ENCODE measurements at places on chromosomes 3 and 15.
A peak's percentile ranks its signal among the peaks of the same experiment; 100 is the strongest.

- DNase-seq = no peak
Measured at GRCh38 chr3:98962189-98962930, 60.9 kb upstream of the DCBLD2 start.

GRCh38 chr3:53616321-53616720 is 121.9 kb downstream of the CACNA1D start:
- DNase-seq = no peak

DNA sequence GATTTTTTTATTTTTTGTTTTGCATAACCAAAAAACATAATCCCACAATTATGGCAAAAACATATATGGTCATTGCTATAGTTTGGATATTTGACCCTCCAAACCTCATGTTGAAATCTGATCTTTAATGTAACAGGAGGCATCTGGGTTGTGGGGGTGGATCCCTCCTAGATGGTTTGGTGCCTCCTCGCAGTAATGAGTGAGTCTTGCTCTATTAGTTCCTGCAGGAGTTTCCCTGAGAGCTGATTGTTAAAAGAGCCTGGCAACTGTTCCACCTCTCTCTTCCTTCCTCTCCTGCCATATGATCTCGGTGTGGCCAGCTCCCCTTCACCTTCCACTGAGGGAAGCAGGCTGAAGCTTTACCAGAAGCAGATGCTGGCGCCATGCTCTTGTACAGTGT is 33.2 kb upstream of the TRIM59 start:
- no peak for DNase-seq

DNA sequence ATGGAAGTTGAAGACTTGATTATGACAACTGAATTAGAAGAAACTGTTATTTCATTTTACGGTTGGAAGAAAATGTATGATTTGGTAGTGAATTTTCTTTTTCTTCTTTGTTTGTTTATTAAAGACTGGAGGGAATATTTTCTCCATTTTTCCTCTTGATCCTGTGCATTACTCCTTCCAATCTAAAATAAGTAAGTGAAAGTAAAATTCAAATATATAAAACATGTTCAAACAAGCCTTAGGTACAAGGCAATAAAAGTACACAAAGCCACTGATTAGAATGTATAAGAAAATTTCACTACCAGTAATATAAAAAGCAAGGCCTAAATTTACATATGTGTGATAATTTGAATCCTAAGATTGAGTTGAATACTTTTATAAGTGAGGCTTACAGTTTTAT is 181.2 kb upstream of the MME start:
- DNase-seq = no peak

DNA sequence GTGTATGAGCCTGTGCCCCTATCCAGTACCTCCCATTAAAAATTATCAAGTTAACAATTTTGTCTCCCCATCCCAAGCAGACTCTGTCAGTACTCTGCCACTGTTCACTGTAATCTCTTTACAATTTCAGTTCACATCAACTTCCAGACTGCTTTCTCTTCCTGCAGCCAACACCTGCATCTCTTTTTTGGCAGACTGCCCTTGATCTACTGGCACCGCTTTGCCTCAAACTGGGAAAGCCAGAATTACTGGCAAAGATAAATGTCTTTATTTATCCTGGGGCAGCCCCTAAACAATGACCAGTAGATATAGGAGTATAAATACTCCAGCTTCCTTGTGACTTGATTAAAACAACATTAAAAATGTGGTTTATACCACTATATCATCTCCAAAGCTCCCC is 494.1 kb downstream of the ZNF385D start:
- peak; percentile 73 for DNase-seq

GRCh38 chr3:30232142-30232541 is 374.3 kb upstream of the TGFBR2 start:
- no peak for DNase-seq

DNA sequence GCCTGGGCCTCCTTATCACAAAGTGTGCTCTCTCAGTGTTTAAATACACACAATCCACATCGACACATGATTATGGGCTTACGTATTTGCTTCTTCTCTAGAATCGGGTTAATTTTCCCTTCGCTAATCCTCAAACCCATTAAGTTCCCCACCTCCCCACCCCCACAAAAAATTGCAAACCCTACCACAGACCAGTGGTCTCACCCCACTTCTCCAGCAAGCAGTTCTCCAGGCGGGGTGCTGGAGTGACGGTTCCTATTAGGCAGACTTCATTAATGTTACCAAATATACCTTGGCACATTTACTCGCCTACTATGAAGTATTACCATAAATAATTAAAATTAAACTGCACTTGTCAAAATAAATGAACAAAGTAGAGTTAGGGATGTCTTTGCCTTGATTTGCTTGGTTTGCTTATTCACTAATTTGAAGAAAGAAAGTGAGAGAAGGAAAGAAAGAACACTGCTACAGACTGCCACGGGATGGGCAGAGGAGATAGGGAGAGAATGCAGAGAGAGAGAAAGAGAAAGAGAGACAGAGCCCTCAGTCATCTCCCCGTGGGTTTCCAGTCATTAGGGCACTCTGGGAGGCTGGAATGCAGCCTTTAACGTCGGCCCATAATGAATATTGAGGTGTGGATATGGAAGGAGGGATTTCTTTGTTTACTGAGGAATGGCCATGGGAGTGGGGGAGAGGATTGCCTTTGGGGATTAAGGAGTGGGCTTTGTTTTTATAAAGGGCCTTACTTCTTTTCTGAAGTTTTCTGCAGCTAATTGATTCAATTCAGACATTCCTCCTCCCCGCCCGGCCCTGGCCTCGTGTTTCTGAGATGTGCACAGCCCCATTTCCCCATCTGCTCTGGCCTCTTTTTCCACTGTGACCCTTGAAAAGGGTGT is 39.7 kb upstream of the POLG start:
- DNase-seq = no peak

- DNase-seq = peak; percentile 90
Measured at GRCh38 chr3:156681002-156681401, 6.6 kb downstream of the TIPARP start.

- no peak for DNase-seq
Measured at GRCh38 chr3:38493031-38493430, 3.1 kb upstream of the EXOG start.

- DNase-seq = no peak
Measured at GRCh38 chr15:66588537-66588936, 22.7 kb upstream of the LCTL start.

- no peak for DNase-seq
Measured at GRCh38 chr3:61665121-61665520, 103.8 kb downstream of the PTPRG start.

DNA sequence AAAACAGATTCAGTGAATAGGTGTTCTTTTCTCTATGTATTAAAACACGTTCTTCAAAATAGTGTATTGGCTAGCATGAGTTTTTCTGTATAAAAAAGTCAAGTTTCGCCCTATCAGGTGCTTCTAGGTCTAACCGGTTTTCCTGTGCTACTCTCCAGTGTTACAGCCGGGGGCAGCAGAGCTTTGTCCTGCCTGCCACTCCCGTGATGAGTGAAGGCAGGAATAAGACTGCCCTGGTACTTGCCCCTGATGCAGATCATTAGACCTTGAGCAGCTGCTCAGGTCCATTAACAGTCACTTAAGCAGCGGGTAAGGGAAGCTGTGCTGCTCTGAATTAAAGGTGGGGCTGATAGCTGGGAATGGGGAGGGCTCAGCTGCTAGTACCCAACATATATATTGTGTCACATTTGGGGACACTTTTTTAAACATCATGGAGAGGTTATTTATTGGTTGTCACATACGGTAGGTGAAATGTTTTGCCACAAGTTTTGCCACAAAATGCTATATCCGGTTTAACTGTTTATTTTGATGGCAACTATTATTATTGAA is 1.3 kb upstream of the UNC13C start:
- peak; percentile 20 for DNase-seq

DNA sequence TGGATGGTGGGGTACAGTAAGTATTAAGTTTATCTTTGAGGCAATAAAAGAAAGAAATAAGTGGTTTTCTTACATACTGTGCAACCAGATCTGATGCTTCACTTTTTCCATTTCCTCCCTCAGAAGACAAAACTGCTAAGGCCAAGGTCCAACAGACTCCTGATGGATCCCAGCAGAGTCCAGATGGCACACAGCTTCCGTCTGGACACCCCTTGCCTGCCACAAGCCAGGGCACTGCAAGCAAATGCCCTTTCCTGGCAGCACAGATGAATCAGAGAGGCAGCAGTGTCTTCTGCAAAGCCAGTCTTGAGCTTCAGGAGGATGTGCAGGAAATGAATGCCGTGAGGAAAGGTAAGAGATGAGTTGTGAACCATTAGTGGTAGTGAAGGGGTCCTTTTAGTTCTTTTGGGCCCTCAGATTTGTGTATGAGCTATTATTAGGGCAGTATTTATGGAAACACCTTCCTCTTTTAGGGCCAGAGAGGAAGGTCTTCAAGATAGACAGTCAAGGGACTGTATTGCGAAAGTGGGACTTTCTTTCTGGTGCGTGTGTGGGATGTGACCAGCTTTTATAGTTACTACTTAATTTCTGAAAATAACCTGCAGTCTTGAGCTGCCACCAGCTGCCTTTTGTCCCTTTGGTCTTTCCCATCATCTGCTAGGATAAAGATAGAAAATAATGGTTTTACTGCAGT is 4.6 kb downstream of the ALAS1 start:
- DNase-seq = no peak

- DNase-seq = no peak
Measured at GRCh38 chr3:10918011-10918410, 74.5 kb upstream of the SLC6A1 start.

DNA sequence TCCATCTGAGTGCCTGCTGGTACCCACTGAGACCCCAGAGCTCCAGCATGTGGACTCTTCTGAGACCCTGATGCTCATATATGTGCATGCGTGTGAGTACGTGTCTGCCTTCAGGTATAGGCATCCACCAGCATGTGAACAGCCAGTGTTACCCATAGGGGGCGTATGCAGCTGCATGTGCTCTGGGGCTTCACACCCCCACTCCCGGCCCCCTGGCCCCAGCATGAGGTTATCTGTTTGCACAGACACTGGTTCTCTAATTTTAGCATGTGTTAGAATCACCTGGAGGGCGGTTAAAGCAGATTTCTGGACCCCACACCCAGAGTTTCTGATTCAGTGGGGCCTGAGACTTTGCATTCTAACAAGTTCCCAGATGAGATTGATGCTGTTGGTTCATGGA is 824 bp upstream of the CILP start:
- DNase-seq = peak; percentile 6

- DNase-seq = no peak
Measured at GRCh38 chr15:68259883-68260282, 17.7 kb upstream of the FEM1B start.

- DNase-seq = no peak
Measured at GRCh38 chr3:89494734-89495133, 387.3 kb downstream of the EPHA3 start.

GRCh38 chr3:180383332-180384020 is 218.5 kb upstream of the TTC14 start:
- DNase-seq = no peak

DNA sequence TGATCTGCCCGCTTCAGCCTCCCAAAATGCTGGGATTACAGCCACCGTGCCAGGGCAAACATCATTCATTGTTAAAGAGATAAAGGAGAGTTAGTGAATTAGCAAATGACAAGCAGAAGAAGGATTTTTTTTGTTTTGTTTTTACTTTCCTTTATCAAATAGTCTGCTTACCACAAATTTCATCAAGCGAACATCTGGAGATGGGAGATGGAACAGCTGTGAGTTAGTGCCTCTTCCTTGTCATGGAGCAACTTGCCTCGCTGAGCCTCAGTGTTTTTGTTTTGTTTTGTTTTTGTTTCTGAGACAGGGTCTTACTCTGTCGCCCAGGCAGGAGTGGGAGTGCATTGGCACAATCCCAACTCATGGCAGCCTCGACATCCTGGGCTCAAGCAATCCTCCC is 15.9 kb downstream of the ZNF860 start:
- DNase-seq = no peak

GRCh38 chr3:14570089-14570488 is 29.9 kb upstream of the GRIP2 start:
- DNase-seq = no peak

GRCh38 chr3:44104668-44105321 is 136.9 kb upstream of the TOPAZ1 start:
- DNase-seq = no peak

DNA sequence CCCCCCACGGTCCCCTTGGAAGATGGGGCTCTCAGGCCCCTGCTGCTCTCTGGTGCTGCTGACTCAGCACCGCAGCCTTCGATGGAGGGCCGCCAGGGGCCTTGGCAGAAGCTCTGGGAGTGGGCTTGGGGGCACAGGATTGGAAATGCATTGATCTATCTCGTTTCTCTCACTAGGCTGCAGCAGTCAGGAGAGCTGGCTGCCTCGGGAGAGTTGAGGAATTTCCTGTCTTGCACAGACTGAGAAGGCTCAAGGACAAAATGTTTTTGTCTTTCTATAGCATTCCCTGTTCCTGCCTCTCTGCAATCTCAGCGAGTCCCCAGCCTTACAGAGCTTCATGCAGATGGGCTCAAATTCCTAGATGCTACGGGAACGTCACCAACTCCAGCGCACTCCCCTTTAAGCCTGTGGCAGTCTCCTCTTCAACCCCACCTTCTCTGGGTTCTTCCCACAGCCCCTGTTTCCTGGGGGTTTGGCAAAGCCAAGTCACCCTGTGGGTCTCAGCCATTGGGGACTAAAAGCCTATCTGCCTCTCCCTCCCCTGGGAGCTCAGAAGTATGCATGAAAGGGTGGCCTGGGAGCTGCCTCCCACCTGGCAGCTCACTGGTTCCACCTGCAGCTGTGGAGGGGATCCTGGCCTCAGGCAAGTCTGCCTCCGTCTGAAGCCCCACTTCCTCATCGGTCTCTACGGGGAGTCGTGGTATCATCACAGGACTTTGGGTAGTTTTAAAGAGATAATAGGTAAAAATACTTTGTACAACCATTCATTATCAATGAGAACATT is 127.4 kb upstream of the HACD2 start:
- DNase-seq = no peak

DNA sequence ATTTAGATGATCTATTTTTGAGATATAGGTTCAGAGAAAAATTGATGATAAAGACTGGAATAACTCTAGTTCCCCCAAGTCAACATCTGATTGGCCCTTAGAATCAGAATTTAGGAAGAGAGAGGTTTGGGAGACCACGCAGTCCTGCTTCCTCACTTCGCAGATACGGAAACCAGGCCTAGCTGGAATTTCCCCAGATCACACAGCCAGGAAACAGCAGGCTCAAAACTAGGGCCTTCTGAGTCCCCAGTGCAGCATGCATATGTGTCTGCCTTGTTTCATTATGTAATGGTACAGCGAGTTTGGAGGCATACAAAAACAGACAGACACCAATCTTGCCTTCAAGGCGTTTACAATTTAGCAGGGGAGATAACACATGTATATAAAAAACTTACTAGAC is 177.1 kb upstream of the ICE2 start:
- no peak for DNase-seq

DNA sequence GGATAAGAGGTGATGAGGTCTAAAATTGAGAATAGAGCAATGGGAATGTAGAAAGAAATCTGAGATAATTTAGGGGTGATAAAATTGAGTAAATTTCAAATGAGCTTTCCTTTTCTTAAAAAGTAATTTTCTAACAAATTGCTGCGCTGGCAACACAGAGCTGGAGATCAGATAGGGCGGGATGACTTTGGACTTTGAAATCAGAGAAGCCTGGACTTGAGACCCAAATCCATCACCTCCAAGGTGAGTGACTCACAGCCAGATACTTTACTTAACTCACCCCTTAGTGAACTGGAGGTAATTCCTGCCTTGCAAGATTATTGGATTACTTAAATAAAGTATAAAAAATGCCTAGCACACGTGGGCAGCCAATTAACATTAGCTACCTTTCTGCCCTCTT is 80.8 kb downstream of the P2RY1 start:
- DNase-seq = no peak

- no peak for DNase-seq
Measured at GRCh38 chr3:43257850-43258249, 28.5 kb upstream of the SNRK start.
